ENCODE measurements at places on chromosomes 3 and 15. TPM values are rescaled to one million over a fixed set of nuclear protein-coding genes. Genes with fewer than 3 reads are reported as not detected.

BFSP2 gene
- not detected for total RNA-seq

MPI gene
- total RNA-seq: 33.1 TPM

CD200 gene
- 0.17 TPM for total RNA-seq

GRM2 gene
- under 0.01 TPM for total RNA-seq

EFCC1 gene
- total RNA-seq: not detected

SLC24A5 gene
- not detected for total RNA-seq

KBTBD12 gene
- total RNA-seq: not detected

ZMYND10 gene
- total RNA-seq: 0.26 TPM

CAMP gene
- total RNA-seq: not detected

TCF12 gene
- 232 TPM for total RNA-seq

ZNF620 gene
- total RNA-seq: 1.3 TPM

GPR171 gene
- total RNA-seq: not detected

LRTM1 gene
- total RNA-seq: not detected

CSPG4 gene
- total RNA-seq: 109 TPM

CHRNA5 gene
- total RNA-seq: under 0.01 TPM

HDGFL3 gene
- total RNA-seq: 26.2 TPM

GOLGA6B gene
- total RNA-seq: not detected

SLC2A2 gene
- not detected for total RNA-seq

ITPKA gene
- total RNA-seq: 3.9 TPM
